Astrocyte of the spinal cord (primary cell): ENCODE measurements at places on chromosomes 12 and 14.

GRCh38 chr14:65150898-65151608, 48.7 kb upstream of the MAX start:
- DNase-seq, result no peak

DNA sequence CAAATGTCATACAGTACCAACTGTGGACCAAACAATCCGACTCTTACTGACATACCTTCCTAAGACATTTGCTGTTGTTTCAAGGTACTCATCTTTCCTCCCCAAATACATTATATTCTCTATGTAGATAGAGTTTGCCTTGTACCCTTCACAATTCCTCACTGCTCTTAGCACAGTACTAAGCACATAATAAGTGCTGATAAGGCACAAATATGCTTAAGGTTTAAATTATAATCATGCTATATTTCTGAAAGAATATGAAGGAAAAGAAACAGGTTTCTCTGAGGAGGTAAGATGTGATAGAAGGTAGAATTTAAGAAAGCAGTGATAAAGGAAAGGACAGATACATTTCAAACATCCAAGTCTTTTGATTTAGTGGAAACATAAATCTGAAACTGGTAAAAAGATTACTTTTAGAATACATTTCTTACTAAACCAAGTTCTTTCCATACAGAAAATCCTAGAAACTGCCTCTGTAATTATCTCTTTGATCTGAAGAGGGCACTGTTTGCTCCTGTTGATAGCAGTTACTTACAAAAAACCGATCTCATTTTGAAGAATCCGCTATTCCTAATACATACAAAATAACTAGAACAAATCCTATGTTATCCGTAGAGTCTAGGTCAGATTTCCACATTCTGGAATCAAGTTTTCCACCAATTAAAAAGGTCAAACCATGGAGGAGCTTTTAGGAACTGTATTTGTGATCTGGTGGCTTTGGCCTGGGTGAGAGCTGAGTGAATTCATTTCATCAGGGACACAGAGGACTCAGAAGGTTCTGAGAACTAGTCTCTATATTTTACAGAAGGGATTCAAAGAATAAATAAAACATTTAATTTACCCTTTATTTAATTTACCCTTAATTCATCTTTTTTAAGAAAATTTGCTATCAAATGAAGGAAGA, 311.9 kb downstream of the DAD1 start:
- DNase-seq, result peak; percentile 46

DNA sequence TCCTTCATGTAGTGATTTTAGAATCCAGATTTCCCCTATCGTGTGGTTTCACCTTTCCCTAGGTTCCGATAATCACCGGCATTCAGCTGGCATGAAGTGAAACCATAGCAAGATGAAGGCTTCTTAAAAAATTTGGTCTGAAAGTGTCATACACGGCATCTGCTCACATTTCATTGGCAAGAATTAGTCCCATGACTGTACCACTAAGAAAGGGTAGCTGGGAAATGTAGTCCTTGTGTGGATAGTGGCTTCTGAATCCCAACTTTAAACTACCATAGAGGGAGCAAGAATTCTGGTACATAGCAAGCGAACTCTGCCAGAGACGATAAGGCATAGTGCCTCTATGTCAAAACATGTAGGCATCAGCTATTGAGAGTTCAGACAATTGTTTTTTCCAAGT, 360.1 kb upstream of the TBX3 start:
- no peak for DNase-seq

- DNase-seq, result no peak
Observed at GRCh38 chr14:24251880-24252288, 9.5 kb upstream of the TINF2 start.

DNA sequence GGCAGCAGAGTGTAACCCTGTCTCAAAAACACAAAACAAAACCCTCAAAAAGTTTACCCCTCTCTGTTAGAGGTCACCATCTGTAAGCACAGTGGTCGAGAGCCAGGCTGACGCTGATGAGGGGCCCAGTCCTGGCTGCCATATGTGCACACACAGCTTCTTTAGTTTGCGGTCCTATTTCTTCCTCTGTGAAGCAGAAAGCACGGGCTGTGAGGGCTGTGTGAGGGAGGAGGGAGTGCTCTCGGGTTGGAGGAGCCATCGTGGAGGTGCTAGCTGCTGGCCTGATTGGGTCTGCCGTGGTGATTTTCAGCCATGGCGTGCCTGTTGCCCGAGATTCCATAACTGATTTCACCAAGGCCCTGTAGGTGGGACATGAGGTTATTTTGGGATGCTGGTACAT, 3.5 kb downstream of the ULK1 start:
- no peak for DNase-seq

DNA sequence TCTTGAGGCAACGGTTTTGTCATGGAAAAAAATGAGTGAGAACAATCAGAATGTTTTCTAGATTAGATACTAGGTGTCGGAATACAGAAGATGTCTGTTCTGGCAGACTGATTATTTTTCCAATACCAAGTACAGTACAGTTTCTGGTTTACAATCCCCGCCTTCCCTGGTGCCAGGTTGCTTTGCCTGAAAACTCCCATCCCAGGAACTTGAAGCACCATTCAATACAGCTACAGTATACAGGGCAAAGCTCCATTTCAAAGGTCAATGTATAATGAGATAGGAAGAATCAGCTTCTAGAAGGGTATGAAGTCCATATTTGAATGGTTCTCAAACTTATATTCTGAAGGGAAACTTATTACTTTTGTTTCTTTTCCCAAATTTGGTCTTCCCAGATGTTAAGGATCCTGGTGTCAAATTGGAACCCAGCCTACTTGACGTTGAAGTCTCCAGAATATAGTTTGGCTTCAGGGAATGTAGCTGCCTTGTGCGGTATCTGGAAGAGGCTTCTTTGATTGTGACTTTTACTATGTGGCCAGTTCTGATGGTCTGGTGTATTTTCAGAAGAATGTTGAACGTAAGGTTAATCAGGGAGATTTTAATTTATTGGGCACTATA, 238.0 kb upstream of the ATP2B1 start:
- DNase-seq, result no peak

DNA sequence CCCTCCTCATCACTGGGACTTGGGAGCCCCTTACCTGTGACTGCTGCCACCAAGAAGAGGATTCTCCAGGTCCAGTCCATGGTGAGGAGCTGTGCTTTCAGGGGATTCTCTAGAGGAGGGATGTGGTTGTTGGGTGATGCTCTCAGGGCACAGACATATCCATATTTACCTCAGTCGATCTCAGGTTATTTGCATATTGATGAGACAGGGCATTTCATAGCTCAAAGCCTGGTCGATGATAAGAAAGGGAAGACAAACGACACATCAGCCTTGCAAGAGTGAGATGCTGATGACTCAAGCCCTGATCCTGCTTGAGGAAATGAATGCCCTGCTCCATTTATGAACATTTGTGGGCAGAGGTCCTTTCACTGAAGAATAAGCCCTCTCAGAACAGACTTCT, 981.0 kb downstream of the TMEM121 start:
- DNase-seq, result no peak

DNA sequence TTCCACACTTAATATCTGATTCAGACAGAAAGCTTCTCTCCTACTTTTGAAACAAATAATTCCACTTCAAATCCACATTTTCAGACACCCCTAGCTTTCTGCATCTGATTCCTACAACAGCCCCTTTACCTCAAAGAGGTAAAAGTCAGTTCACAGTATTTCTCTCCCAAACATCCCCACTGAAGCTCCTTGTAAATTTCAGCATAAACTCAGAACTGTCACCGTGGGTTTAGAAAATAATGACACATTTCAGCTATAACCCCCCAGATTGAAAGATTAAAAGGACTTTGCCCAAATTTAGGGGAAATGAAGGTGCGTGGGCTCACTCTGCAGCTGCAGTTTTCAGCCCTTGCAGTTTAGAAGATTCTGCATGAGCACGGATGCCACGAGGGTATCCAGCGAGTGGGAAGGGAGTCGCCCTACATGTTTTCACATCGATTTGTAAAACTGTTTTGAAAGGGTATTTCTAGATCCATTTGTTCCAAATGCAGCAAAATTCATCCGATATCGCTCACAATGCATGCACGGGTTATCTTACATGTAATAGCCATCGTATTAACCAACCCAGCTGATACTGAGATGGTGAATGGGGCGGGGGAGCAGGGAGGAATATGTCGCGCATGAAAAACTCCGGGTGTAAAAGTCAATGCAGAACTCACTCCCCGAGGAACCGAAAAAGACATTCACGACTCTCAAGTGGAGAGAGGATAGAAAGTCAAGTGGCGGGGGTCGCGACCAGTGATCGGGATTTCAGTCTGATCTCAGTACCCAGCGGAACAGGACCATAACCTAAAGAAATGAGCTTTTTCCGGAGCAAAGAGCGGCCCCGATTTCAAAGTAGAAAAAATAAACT, 5.0 kb upstream of the CCND2 start:
- no peak for DNase-seq

DNA sequence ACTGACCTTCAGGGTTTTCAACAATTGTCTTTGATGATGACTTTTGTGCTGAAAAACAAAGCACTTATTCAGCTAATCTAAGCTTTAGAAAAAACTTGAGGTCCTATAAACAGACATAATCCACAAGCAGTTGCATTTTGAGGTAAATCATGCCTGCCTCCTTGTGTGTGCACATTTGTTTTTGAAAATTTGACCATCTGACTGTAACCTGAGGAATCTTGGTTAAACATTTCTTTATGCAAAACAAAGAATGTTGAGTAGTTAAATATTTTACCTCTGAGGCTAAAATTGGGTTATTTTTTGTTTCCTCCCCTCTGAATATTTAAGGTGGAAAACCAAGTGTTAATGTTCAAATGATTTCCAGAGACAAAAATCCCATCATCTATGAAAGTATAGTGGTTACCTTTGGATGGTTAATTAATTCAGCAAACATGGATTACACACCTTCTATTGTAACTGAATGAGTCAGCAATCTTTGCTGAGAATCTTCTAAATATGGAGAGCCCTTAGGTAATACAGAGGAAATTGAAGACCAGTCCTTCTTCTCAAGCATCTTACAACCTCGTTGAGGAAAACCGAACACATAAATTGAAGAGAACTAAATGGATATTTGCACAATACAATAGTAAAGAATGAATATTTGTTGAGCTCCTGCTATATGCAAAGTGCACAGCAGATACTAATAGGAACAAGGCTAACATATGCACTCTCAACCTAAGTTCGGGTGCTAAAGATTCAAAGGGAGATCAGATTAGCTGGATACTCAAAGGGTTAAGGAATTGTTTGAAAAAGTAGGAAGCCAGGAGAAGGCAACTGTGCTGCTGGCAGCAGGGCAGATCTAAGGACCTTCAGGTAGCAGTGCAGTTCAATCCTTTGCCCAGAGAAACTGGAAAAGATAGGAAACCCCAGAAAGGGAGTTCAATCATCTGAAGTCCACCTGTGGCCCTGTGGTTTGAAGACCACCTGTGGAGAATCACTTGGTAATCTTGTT, 115.2 kb downstream of the BMP4 start:
- no peak for DNase-seq

DNA sequence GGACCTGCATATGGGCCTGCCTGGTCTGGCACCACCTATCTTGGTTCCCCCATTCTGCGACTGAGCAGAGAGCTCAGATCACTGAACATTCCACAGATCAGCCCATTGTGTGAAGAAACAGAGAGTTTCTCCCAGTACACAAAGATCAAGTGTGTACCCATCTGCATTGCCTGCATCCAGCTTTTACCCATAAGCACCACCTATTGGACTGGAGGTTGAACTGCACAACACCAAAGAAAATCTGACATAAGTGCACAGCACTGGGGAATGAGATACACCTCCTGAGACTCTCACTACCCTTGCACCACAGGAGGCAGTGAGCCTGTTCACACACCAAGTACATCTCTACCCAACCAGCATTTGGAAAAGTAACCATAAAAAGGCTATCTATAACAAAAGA, 362.6 kb upstream of the CLEC14A start:
- DNase-seq, result no peak

DNA sequence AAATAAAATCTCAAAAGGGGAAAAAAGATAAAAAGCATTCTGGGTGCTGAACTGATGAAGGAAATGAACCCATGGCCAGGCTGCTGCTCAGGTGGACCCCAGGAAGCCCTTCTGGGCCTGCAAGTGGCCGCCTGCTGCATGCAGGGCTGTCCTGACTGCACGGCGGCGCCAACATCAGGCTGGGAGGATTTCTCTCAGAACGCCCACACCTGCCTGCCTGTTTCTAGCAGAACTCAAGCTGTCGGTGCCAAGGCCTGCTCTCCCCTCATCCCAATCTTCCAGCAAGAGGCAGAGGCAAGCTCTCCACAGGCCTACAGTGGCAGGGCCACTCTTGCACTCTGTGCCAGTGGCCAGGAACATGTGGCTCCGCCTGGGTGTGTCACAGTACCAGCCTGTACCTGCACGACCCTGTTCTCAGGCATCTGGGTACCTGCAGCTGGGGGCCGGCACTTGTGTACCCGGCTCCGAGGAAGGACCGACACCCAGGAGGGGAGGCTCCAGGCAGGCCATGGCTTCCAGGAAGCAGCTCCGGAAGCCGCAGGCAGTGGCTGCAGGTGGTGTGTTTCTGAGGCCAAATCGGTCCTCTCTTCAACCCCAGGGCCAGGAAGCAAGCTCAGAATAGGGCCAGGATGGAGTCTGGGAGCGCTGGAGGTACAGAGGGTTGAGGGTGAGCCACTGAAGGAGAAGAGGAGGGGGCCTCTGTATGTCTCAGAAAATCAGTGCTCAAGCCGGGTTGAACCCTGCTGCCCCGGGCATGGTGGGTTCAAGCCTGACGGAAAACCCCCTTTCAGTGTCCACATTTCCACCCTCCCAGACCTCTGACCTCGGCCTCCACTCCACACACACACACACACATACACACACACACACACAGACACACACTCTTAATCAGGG, 2.5 kb upstream of the INF2 start:
- no peak for DNase-seq

DNA sequence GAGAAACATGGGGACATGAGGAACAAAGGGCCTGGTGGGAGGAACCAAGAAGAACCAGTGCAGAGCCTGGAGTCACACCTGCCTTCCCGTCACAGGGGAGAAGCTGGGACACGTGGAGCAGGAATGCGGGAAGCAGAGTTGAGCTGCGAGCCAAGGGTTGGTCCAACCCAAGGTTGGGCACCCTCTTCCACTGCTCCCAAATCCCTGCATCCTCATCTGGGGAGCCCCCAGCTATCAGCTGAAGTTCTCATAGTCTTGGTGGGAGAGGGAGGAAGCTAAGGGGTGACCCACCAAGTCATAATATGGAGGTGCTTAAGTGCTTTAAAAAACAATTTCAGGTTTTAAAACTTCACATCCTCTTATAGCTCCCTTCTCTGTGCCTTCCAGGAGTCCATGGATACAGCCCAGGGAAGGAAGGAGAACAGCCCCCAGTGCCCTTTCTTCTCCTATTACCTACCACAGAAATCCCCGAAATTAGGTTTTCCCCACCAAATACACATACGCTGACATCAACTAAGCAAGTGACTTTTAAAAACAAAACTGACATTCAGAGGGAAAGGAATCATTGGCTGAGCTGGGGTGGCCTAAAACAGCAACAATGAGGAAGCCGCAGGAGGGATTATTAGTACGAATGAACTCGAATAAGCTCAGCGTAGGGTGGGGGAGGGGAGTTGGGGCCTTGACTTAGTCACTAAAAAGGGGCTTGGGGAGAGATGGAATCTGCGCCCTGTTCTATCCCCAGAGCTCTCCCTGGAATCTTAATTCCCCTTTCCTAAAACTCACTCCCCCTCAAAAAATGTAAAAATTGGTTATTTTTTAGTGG, 4.5 kb downstream of the MYL6 start:
- DNase-seq, result no peak

DNA sequence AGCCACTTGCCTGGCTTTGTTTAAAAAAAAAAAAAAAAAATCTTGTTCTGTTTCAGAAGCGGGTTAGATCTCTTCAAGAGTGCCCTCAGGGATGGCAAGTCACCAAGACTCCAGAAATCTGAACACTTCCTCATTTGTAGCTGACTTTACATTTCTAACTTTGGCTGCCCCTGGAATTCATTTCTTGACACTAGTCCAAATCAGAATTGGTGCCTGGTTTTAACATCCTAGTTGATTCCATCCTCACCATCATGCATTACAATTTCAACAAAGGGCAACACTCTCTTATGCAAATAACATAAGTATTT, 295.5 kb downstream of the RMST start:
- DNase-seq, result no peak
